Daoy (cell line): ENCODE measurements at places on chromosomes 6 and 20.
A peak's percentile ranks its signal among the peaks of the same experiment; 100 is the strongest.

- no peak for DNase-seq
Observed at GRCh38 chr6:66605971-66606370, 898.9 kb upstream of the EYS start.

DNA sequence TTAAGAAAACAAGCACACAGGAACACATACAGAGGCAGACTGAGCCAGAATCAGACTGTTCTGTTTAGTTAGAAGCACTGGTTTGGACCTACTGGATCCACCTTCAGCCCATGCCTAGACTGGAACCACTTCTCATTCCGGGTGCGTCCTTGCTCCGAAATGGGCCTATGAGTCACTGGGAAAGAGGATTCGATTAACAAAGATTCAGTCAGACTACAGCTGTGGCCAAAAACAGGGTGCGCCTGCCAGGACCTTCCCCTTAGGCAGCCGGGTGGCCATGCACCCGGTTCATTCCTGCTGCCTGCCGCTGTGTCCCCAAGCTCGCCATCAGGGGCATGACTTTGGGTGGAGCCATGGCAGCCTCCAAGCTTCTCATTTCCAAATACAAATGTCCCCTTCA is 14.5 kb upstream of the KCNK5 start:
- no peak for DNase-seq

DNA sequence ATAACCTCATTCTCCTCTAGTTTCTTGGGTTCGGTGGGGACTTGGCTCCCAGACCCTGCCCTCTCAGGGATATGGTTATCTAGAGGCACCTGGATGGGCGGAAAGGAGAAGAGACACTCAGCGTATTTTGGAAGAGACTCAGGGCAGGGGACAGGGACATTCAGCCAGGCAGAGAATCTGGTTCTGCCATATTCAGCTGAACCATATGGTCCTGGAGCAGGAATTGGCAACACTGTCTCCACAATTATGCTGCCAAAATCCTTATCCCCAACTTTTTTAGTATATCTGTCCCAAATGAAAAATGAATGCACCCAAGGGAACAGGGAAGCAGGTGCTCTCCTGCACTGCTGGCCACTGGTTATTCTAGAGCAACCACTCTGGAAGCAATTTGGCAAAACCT is 17.7 kb downstream of the SDC4 start:
- DNase-seq: no peak

DNA sequence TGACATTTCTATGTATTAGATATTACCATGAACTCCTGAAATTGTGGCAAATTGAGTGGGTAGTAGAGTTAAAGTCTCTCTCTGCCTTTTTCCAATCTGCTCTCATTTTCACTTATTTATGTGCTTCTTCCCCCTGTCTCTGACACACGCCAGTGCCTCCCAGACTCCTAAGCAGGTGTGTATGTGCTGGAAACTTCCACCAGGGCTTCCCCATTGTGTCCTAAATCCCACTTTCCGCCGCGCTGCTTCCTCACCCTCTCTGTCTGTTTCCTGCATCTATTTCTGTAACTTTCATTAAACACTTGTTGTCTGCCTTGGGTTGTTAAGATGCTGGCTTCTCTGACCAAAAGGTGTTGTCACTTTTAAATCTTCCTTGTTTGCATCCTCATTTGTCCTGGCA is 97.6 kb upstream of the HDGFL1 start:
- DNase-seq: no peak

GRCh38 chr6:74362391-74362790 is 666.4 kb downstream of the CD109 start:
- DNase-seq: no peak

DNA sequence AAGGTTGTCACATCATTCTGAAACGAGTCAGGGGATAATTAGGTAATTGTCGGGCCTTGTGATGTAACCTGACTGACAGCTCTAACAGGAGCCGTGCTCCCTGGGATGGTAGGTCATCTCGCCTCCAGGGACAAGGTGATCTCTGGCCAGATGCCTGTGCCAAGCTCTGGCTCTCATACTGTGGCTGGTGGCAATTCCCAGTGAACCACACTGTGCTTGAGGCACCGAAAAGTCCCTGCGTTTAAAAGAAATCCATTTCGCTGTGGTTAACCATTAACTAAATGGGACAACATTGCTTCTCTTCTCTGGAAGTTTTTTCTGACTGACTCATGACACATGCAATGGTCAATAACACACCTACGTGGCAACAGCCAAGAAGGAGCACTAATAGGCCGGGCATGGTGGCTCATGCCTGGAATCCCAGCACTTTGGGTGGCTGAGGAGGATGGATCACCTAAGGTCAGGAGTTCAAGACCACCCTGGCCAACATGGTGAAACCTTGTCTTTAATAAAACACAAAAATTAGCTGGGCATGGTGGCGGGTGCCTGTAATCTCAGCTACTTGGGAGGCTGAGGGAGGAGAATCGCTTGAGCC is 669.2 kb downstream of the PRKN start:
- peak; percentile 45 for DNase-seq

DNA sequence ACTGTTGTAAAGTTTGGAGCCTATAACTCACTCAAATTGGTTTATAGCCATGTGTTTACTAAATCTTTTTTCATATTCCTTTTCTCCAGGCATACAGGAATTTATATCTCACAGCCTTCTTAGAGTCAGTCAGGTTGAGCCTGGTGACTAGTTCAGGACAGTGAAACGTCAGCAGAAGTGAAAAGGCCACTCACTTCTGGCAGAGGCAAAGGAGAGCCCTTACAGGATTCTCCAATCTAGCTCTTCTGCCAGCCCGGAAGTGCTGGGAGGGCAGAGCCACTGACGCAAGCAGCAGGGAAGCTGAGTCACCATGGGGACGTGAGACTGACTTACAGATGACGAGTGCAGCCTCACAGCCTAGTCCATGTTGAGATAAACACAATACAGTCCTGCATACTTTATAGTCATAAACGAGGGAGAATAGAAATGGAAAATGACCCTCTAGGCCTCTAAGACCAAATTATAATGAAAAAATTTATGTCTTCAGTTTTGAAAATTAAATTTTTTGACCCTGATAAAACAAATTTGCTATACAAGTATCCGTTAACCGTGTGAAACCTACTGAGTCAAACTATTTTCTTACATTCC is 1.3 kb downstream of the PXT1 start:
- DNase-seq: peak; percentile 99

DNA sequence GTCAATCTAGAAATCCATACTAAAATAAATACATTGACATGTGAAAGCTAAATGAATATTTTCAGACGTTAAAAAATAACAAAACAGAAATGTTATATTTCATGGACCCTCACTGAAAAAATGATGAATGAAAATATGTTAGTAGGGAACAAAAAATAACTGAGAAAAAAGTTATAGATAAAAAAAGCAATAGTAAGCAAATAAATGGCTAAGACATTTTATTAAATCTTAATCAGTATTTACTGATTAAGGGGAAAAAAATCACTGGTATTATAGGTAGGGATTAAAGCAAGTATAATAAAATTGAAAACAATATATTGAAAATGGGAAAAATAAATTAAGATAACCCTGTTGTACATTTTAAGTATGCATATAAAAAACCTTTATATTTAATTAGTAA is 468.1 kb upstream of the MANEA start:
- no peak for DNase-seq

GRCh38 chr6:69768664-69769063 is 28.1 kb downstream of the LMBRD1 start:
- no peak for DNase-seq

GRCh38 chr6:107485157-107485556 is 4.8 kb upstream of the SOBP start:
- DNase-seq: no peak

- no peak for DNase-seq
Observed at GRCh38 chr6:166589337-166589731, 2.9 kb upstream of the RAMACL start.
